ENCODE measurements at places on chromosomes 16 and 17.

GRCh38 chr16:69406780-69407331 lies 17.6 kb upstream of the CYB5B start:
- no peak for DNase-seq

- no peak for DNase-seq
Observed at GRCh38 chr17:48506246-48506645, 24.6 kb downstream of the HOXB1 start.

DNA sequence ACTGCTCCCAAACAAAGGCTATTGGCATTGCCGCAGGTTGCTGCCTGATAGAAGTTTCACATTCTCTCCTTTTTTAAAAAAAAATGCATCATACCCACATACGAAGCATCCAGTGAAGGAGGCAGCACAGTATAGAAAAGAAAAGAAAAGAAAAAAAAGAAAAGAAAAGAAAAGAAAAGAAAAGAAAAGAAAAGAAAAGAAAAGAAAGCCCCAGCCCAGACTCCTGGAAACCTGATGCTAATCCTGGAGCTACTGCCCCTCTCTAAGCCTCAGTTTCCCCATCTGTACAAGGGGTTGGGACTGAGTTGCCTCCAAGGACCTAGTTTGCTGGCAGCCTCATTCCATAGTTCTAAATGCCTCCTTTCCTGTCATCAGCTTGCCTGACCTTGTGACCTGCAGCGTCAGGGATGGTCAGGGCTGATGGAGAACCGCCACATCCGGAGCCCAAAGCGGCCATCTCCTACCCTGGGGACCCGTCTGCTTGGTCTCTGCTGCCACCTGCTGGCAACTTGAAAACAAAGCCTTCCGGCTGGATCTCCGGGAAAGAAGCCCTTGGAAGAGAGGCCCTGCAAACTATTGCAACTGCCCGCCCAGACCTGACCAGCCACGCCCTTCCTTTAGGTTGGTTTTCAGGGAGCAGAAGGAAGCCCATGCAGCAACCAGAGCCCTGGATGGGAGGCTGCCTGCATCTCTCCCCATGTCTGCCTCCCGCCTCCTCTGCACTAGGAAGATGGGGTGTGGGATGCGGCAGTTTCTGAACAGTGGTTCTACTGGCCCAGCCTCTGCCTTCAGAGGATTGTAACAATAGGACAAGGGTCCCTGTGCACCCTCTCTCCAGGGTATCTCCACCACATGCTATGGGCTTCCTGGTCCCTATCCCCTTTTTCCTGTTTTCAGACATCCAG lies 13.0 kb downstream of the AIPL1 start:
- peak; percentile 75 for DNase-seq

DNA sequence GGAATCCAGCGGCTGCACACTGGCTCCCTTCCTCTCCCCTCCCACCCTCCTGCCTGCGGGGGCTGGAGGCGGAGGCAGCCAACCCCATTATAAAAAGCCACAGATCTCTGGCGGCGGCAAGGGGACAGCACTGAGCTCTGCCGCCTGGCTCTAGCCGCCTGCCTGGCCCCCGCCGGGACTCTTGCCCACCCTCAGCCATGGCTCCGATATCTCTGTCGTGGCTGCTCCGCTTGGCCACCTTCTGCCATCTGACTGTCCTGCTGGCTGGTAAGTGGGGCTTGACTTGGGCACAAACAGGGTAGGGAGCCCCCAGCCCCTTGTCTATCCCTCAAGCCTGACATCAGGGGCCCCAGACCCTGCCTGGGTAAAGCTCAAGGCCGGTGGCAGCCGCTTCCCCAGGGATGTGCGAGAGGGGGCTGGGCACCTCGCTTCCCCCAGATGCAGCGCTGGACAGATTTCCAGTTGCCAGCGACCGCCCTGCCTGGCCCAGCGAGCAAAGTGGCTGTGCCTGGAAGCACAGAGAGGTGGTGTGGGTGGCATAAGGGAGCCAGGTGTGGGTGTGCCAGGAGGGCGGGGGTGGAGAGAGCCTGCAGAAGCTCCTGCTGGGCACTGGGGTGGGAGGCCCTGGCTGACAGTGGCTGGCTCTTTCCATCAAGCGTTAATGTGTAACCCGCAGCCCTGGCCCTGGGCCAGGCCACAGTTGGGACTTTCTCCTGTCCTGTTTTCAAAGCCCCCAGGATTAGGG lies at the start of gene CX3CL1:
CX3CL1 (plus strand) TSS at position 119 of the 745 bp plus-strand sequence; CDS start at position 198, 79 bp downstream.
- no peak for DNase-seq

- no peak for DNase-seq
Observed at GRCh38 chr16:77374384-77374783, 60.5 kb downstream of the ADAMTS18 start.

DNA sequence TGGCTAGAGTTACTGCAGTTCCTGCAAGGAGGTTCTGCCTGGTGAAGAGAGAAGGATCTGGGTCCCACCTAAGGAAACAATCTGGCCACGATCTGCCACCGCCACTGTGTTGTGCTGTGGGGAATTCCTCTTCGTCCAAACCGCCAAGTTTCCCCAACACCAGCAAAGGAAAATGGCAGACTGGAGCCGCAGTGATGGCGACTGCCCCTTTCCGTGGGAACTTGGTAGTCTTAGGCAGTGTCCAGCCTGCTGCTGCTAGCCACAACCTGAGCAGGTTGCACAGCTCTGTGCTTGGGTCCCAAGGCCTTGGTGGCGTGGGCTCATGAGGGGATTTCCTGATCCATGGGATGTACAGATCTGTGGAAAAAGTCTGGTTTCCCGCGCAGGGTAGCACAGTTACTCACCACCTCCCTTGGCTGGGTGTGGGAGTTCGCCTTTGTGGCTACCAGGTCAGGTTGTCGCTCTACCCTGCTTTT lies 28.6 kb downstream of the NFATC3 start:
- DNase-seq = no peak

DNA sequence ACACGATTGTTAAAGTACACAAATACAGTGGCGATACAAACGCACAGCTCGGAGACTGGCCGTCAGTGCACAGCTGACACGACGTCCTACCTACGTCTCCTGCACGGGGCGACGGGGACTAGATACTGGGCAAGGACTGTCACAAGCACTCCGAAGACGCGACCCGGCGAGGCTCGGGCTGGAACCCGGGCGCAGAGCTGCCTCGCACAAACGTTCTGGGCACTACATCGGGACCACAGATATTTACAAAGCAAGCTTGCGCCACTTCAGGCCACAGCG lies 13.8 kb downstream of the SLC16A3 start:
- DNase-seq = no peak

DNA sequence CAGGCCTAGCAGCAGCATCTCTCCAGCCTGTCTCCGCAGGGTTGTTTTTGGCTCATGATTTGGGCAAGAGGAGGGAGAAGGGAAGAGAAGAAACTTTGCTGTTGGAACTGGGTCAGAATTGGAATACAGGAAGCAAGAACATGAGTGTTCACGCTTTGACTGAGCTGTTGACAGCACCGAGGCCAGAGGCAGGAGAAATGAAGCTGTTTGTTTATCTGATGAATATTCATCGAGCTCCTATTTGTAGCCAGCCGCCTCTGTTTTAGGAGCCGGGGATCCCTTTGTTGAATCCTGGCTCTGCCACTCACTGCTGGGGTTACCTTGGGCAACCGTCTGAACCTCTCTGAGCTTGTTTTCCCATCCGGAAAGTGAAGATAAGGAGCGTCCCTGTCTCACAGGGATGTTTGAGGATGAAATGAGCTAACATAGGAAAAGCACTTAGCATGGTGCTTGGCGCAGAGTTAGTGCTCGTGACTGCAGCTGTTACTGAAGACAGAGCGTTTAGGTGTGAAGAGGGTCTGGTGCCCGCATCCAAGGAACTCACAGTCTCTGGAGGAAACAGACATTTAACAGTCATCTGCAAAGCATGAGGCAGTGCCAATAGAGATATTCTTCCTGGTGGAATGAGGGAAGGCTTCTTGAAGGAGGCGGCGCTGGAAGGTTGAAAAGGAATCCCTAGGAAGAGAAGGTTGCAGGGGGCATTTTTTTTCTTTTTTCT lies 29.2 kb downstream of the RAP1GAP2 start:
- no peak for DNase-seq
